ENCODE measurements at places on chromosomes 11 and 22.

GRCh38 chr11:35106595-35106994, 32.4 kb upstream of the CD44 start:
- no peak for DNase-seq

DNA sequence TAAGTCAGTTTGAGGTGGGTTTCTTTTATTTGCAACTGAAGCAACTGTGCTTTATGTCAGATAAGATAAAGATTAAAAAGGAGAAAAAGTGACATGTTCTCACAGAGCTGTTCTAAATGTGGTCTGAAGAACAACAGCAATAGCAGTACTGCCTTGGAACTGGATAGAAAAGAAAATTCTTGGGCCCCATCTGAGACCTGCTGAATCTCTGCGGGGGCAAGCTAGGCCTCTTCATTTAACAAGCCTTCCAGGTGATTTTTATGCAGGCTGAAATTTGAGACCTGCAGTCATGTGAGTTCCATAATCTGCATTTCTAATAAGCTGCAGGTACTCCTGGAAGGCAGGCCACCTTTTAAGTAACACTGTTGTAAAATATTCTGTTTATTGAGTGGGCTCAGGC, 91.4 kb upstream of the CTSC start:
- DNase-seq, result no peak

DNA sequence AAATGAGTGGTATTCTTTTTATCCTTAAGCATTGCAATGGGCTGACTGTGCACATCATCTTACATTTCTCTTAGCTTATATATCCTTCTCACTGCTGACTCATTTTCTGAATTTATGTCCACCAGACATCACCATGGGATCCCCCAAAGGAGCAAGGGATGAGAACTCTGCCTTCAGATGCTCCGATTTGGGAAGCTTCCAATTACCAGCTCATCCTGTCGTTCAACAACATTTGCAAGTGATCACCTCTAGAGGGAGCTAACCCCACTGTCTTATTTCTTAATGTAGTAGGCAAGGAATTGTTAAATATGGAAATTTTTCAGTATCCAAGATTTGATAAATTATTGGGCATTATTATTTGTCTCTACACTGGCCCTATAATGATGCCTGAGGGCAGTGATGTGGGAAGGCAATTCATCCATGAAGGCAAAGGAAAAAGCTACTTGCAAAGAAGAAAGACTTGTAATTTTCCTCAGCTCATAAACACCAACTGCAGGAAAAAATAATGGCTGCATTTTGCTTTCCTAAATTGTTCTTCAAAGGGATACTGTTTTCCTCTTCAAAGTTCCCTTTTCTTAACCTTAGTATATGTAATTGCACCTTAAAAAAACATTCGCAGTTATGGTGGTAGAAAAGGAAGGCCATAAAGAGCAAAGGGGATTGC, 102.4 kb upstream of the FSHB start:
- peak; percentile 20 for DNase-seq

DNA sequence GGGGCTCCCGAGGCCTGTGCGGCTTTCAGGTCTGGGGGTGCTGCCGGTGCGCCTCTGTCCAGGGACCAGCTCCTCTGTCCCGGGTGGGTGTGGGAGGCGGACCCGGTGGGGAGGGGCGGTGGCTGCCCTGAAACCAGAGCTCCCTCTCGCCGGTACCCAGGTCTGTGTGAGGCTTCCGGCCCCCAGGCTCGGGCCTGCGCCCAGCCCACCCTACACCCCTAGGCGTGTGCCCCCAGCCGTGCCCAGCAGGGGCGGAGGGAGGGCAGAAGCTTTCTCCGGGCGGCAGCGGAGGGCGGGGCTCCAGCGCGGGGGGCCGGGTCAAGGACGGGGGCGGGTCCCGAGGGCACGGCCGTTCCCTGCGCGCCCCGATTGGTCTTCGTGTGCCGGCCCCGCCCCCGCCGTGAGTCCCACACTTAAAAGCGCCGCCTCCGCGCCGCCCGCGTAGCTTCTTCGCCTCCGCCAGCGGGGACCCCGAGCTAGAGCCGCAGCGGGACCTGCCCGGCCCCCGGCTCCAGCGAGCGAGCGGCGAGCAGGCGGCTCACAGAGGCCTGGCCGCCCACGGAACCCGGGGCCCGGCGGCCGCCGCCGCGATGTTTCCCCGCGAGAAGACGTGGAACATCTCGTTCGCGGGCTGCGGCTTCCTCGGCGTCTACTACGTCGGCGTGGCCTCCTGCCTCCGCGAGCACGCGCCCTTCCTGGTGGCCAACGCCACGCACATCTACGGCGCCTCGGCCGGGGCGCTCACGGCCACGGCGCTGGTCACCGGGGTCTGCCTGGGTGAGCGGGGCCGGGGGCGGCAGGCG, 616 bp downstream of the PNPLA2 start:
- peak; percentile 87 for DNase-seq

- DNase-seq, result no peak
Observed at GRCh38 chr11:19985111-19985510, 175.2 kb downstream of the DBX1 start.

DNA sequence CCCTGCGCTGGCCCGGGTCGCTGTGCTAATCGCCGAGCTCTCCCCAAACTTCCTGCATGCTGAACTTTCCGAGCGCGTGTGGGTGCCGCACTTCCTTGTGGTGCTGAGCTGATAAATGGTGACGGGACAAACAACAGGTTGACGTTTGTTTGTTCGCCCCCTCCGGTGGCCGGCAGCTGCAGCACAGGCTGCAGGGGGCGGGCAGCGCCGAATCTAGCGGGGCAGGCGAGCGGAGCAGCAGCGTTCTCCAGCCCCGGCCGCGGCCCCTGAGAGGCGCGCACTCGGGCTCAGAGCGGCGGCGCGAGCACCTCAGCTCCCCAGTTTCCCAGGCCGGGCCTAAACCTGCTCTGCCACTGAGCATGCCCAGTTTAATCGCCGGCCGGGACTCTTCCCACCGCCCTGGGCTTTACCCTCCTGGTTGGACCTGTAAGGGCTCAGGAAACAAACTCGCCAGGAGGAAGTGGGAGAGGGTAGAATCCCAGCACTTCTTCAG, at the start of gene PDGFD:
Gene PDGFD, minus strand, starts transcription at position 120 of the 493 bp plus-strand sequence.
- DNase-seq, result peak; percentile 78

DNA sequence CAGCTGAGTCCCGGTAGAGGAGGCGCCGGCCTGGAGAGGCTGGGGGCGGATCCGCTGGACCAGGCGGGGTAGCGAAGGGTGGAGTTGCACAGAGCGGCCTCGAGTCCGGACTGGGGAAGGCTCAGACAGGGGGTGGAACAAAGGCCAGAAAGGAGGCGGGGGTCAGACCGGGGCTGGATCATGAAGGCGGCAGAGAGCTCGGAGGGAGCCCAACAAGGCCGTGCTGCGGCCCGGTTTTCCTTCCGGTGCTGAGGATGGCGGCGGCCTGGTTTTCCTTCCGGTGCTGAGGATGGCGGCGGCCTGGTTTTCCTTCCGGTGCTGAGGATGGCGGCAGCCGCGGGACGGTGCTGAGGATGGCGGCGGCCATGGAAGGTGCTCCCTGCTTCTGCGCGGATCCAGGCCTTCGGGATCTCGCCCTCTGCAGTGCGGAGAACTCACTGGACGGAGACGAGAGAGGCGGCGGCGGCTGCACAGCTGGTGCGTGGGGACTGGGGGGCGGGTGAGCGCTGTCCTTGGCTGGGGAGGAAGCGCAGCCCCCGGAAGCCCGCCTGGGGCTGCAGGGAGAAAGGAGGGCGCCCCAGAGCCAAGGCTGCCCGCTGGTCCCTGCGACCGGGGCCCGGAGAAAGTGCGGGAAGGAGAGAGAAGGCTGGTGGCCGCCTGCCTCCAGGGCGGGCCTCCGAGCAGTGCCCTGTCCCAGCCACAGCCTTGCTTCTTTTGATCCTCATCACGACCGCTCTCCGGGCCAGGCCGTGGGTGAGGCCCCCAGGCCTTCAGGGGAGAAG, 350.4 kb upstream of the B3GAT1 start:
- DNase-seq, result no peak

DNA sequence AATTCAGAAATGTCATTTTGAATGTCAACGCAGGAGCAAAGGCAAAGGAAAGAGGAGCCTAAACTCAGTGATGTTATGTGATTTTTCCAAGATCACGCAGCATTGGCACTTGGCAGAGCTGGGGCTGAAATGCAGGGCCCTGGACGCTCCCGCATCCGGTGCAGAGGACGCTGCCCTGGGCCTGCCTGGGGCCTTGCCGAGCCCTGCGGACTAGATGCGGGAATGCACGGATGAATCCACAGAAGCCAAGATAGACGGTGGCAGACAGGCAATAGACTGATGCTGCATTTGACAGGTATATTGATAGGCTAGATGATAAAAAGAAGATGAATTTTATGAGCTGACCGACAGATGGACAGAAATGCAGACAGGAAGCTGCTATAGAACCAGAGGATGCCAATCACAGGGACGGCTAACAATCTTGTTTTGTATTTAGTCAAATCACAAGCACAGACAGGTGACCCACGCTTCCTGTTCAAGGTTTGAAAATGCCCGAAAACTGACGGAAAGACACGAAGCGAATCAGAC, 696 bp upstream of the MARK2 start:
- DNase-seq, result no peak

DNA sequence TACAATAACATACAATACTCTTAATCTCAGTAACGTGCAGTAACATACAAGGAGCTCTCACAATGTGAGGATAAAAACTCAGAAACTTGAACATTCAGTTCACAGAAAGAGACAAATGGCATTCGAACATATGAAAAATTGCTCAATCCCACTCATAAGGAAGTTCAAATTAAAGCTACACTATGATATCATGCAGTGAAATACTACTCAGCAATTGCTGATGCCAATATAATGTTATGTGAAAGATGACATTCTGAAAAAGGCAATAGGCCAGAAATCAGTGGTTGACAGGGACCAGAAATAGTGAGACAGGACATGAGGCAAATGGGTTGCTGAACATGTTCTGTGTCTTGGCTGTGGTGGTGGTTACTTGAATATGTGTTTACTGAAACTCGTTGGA, 33.7 kb upstream of the PITPNB start:
- DNase-seq, result no peak

DNA sequence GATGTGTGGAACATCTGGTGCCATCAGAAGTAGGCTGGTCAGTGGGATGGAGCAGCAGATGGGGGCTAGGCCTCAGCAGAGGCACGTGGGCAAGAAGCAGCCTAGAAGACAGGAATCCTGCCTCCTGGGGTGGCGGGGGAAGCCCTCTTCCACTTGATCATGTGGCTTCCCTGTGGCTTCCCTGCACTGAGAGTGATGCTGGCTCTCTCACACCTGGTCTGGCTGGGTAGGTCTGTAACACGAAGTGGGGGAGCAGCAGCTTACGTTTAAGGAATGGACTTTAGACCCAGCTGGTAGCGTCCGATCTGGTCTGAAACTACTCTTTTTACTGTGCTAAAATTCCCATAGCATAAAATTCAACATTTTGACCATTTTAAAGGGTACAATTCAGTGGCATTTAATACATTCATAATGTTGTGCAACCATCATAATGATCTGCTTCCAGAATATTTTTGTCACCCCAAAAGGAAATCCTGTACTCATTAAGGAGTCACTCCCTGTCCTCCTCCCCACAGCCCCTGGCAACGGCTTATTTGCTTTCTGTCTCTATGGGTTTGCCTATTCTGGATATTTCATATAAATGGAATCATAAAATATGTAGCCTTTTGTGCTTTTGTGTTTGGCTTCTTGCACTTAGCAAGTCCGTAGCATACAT, 21.7 kb downstream of the PTPN5 start:
- no peak for DNase-seq

- no peak for DNase-seq
Observed at GRCh38 chr22:39906207-39906606, 5.3 kb downstream of the GRAP2 start.

DNA sequence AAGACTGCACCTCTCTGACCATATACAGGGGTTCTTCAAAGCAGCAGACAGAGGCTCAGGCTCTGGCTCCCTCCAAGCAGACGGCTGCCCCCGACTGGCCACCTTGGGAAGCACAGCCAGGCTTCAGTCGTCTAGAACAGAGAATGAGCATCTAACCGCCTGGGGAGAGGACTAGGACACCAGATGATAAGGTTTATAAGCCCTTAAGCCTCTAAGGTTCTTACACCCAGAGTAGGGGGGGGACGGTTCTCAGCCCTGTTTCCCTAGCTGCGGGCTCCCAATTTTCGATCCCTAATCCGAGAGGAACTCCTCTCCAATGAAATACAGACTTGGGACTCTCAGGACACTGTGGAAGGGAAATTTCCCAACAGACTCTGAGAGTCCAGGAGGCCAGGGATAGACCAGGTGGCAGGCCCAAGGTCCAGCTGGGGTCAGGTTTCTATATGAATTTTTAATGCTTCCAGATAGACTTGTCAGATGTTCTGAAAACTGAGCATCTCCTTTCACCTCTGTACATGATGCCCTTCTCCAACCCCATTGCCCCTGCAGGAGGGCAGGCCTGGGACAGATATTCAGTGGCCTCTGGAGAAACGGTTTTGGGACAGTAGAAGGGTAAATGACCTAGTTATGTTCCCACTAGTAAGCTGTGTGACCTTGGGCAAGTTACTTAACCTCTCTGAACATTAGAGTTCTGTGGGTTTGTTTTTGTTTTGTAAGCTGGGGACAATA, 20.2 kb downstream of the RTN4RL2 start:
- DNase-seq, result no peak

- no peak for DNase-seq
Observed at GRCh38 chr11:90836031-90836430, 613.2 kb upstream of the CHORDC1 start.

GRCh38 chr11:92443199-92443598, 218.6 kb downstream of the FAT3 start:
- DNase-seq, result no peak

- DNase-seq, result no peak
Observed at GRCh38 chr11:873706-874105, 31.1 kb downstream of the TSPAN4 start.

GRCh38 chr11:3148990-3149851, 15.9 kb downstream of the OSBPL5 start:
- DNase-seq, result no peak

DNA sequence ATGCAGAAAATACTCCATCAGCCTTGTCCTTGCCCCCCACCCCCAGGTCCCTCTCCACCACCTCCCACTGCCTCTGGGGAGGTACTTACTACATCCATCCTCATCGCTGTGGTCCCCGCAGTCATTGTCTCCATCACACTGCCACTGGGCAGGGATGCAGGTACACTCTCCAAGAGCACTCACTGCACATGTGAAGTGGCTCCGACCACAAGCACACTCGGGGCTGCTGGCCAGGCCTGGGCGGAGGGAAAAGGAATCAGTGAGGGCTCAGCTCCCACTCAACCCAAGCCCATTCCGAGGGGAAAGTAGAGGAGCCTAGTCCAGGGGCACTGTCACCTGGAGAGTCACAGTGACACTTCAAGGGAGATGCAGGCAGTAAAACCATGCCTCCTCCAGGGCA, 15.7 kb downstream of the LRP4 start:
- no peak for DNase-seq
